ENCODE measurements at places on chromosomes 11 and 22.

DNA sequence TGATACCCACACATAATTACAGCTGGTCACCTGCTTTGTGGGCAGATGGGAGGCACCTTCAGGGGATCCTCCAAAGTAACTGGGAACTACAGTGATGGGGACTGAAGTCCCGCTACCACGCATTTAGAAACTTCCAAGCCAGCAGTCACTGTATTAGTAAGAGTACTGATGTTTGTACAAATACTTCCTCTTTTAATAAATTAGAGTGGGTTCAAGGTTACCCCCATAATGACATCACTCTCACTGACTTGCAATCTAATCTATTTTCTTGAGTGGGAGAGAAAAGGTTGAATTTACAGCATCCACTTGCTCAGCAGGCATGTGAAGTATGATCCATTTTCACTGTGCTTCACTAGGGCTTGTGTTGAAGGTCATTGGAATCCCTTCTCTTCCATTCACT is 72.1 kb upstream of the TIMP3 start:
- DNase-seq = no peak

GRCh38 chr22:27992294-27993165 is 73.5 kb upstream of the PITPNB start:
- no peak for DNase-seq

GRCh38 chr11:78690352-78690987 is 115.8 kb upstream of the NARS2 start:
- DNase-seq = no peak

DNA sequence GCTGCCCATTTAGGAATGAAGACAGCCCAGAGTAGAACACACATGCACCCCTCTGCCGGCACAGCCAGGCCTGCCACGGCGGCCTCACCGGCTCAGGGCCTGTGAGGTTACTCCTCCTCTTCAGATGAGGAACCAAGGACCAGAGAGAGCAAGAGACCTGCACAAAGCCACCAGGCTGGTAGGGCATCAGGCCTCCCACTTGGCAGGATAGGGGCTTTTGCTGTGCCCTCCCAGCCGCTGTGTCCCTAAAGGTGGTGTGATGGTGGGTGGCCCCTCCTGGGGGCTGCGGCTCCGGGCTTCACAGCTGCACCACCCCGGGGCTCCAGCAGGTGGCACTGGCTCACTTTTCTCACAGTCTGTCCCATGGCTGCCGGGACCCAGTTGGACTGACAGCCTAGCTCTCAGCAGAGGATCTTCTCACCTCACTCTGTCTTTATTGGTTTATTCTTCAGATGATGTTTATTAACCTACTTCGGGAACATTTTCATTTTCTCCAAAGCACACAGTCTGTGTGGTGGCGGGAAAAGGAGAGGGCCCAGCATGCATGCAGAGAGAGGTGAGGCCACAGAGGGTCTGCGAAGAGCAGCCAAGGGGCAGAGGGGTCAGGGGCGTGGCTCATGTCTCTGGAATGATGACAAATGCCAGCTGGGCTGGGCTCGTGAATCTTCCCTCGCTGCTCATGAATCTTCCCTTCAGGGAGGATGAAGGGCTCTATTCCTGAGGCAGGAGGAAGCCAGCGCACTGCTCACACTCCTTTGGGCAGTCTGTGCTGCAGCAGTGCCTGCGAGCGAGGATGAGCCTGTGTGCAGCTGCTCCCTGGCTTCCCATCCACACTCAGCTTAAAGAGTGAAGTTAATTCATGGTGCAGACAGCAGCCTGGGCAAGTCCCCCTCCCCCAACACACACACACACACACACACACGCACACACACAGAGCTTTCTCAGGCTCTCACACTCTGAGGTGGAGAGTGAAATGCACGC is 101.1 kb upstream of the PITPNB start:
- peak; percentile 40 for DNase-seq

- DNase-seq = no peak
These were observed 52.1 kb downstream of the GDPD4 start for GRCh38 chr11:77249427-77249826.

- DNase-seq = no peak
These were observed 422.1 kb downstream of the BRD1 start for GRCh38 chr22:49405590-49405989.

GRCh38 chr22:40413873-40414272 is 43.5 kb downstream of the SGSM3 start:
- no peak for DNase-seq

GRCh38 chr11:2883979-2884815 is 1.4 kb downstream of the CDKN1C start:
- DNase-seq = no peak

DNA sequence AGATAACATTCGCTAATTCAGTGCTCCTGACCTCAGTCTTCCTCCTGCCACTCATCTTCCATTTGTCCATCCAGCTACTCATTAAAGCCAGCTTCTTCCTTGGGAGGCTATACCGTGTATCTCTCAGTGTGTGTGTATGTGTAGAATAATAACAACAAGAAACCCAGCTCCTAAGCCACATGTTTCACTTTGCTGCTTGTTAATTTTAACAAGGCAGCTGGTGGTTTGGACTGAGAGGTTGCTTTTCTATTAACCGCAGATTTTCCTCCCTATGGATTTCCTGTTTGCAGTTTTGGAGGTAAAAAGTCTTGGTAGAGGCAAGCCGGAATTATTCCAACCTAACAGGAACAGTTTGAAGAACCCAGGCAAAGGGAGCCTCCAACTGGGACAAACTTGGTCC is 165.0 kb downstream of the ADAMTS15 start:
- DNase-seq = no peak

GRCh38 chr11:85787809-85788760 is 22.9 kb downstream of the SYTL2 start:
- no peak for DNase-seq

GRCh38 chr22:25884121-25884520 is 142.1 kb downstream of the MYO18B start:
- no peak for DNase-seq

- DNase-seq = no peak
These were observed 5.7 kb downstream of the TMEM184B start for GRCh38 chr22:38267086-38267485.

- DNase-seq = no peak
These were observed 412.5 kb upstream of the DDI1 start for GRCh38 chr11:103623933-103624332.

GRCh38 chr11:17371614-17372013 is 16.8 kb downstream of the KCNJ11 start:
- DNase-seq = no peak

- DNase-seq = no peak
These were observed at the start of gene RHOG for GRCh38 chr11:3840870-3841425. RHOG (minus strand) TSS chr11:3840959; CDS start chr11:3828138, 12,821 bp downstream.

DNA sequence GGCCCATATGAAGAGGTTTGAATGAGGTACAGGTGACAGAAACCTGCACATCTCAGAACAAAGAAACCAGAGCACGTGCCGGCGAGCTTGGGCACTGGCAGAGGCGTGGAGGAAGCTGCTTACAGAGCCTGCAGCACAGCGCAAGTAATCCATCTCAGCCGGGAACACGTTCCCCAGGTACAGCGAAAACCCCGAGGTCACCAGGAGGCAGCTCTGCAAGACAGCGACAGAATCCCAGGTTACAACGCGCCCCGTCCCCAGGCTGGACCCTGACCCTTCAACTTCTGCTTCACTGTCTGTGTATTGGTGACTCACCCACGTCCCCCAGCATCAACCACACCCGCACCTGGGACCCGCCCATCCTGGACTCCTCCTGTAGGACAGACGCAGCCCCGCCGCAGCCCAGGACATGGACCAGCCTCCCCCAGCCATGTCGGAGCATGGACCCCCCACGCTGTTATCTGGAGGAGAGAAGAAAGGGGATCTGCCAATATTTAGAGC is 2.2 kb downstream of the MLC1 start:
- DNase-seq = no peak

DNA sequence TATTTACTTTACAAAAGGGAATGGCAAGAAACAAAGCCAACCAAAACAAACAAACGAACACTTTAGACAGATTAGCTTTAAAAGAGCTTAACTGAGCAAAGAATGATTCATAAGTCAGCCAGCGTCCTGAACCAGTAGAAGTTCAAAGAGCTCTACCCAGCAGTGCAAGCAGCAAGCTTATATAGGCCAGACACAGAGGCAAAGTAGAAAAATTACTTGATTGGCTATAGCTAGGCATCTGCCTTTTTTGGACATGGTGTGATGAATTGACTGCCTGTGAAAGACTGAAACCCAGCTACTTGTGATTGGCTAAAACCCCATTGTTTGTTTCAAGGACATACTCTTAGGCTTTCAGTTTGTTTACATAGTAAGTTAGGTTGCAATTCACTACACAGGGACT is 2120.0 kb upstream of the RAG2 start:
- no peak for DNase-seq

GRCh38 chr22:32794449-32795213 is 6.9 kb upstream of the TIMP3 start:
- no peak for DNase-seq

- DNase-seq = no peak
These were observed 26.2 kb upstream of the SHISAL1 start for GRCh38 chr22:44338906-44339305.

DNA sequence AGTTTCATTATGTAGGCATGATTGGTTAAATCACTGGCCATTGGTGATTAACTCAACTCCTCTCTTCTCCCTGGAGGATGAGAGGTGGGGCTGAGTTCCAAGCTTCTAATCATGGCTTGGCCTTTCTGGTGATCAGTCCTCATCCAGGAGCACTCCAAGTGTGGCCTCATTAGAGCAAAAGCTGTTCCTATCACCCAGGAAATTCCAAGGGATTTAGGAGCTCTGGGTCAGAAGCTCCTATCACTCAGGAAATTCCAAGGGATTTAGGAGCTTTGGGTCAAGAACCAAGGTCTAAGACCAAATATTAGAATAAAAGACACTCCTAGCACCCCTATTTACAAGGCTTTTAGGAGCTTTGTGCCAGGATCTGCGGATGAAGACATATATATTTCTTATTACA is 168.0 kb upstream of the BDNF start:
- no peak for DNase-seq

- no peak for DNase-seq
These were observed 509 bp downstream of the LAMTOR1 start for GRCh38 chr11:72102631-72102945.

GRCh38 chr11:125300791-125301218 is 136.3 kb downstream of the PKNOX2 start:
- no peak for DNase-seq

DNA sequence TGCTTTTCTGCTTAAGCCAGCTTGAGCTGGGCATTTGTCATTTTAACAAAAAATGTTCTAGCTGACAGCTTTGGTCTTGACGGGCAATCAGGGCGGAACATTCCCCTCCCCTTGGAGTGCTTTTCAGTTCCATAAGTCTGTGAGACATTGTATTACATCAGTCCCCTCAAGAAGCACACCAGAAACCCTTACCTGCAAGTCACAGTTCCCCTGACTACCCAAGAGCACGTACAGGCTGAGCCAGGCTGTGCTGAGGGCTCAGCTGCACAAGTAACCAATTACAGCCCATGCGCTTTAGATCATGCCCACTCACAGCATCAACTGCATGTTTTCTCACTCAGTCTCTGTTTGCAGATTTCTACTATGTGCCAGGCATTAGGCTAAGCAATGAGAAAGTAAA is 19.1 kb downstream of the HIRA start:
- DNase-seq = no peak

GRCh38 chr22:40525250-40525884 is 111.2 kb downstream of the MRTFA start:
- DNase-seq = peak; percentile 45

- DNase-seq = no peak
These were observed 21.4 kb downstream of the SCUBE2 start for GRCh38 chr11:9069862-9070470.

DNA sequence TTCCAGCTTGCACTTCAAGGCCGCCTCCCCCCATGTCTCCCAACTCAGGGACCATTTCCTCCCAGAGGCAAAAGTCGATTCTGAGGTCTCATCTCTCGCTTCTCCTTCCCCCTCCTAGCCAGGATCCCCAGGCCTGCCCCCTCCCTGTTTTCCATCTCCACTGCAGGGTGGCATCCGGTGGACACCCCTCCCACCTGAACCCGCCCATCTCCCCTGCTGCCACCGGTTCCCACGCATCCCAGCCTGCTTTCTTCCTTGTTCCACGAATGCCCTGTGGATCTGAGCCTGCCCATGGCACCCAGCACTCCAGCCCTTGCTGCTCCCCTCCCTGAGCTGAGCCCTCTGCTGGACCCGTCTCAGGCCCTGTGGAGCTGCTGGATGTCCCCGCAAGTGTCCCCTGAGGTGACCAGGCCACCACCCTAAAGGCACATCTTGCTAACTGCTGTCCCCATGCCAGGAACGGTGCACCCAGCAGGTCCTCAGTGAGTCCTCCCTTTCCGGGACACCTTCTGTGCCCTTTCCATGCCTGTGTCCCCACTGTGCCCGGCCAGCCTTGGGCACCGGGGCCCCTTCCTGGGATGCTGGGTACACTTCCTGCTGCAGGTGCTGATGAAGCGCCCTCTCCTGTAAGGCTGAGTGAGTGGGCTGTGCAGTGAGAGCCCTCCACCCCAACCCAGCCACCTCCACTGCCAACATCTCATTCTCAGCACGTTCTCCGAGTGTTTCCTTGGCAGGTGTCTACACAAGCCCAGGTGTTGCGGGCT is 936 bp downstream of the IL17REL start:
- no peak for DNase-seq

- no peak for DNase-seq
These were observed 97.0 kb upstream of the HSD17B12 start for GRCh38 chr11:43583548-43583947.

DNA sequence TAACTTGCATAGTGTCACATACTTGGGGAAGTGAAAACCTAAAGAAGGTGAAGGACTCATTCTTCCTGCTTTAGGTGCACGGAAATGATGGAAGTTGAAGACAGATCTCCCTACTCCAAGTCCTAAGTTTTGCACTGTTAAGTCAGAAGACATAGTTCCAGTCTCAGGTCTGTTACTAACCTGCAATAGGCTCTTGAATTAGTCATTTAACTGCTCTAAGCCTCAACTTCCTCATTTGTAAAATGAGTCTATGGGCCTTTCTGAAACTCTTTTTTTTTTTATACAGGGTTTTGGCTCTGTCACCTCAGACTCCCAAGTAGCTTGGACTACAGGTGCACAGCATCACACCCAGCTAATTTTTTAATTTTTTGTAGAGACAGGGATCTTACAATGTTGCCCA is 30.8 kb upstream of the POU2AF1 start:
- DNase-seq = no peak

- DNase-seq = no peak
These were observed 799.4 kb upstream of the TENM4 start for GRCh38 chr11:80240245-80240644.

DNA sequence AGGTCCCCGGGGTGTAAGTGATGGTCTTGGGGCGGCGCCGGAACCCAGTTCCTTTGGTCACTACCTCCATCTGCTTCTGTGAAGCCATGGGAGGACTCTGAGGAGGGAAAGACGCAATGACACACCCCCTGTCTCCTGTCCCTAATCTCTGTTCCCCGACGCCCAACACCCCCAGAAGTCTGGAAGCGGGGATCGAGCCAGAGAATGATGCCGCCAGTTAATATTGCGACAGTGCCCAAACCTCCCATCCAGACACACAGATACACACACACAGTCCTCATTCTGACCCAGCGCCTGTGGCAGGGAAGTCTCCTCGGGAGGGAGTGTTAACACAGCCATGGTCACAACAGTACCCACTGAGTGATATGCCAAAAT is 352 bp downstream of the C22orf23 start:
- no peak for DNase-seq

- peak; percentile 18 for DNase-seq
These were observed 2.8 kb downstream of the PARVB start for GRCh38 chr22:44026630-44027511.

- DNase-seq = no peak
These were observed 633.8 kb downstream of the DLG2 start for GRCh38 chr11:84993386-84993785.

GRCh38 chr22:47572443-47572842 is 810.0 kb downstream of the TBC1D22A start:
- no peak for DNase-seq

Measured in stimulated activated CD4-positive, alpha-beta T cell treated with anti-CD3 and anti-CD28 coated beads, TNF-alpha, amount 100 ng/mL, for 4 hours (primary cell).